ENCODE measurements at places on chromosomes 6 and 20. TPM values are rescaled to one million over a fixed set of nuclear protein-coding genes. Genes with fewer than 3 reads are reported as not detected.

- no peak for DNase-seq
These were observed 116.8 kb downstream of the RNASET2 start for GRCh38 chr6:166839569-166839968.

The BTN1A1 gene
- total RNA-seq, result not detected

DNA sequence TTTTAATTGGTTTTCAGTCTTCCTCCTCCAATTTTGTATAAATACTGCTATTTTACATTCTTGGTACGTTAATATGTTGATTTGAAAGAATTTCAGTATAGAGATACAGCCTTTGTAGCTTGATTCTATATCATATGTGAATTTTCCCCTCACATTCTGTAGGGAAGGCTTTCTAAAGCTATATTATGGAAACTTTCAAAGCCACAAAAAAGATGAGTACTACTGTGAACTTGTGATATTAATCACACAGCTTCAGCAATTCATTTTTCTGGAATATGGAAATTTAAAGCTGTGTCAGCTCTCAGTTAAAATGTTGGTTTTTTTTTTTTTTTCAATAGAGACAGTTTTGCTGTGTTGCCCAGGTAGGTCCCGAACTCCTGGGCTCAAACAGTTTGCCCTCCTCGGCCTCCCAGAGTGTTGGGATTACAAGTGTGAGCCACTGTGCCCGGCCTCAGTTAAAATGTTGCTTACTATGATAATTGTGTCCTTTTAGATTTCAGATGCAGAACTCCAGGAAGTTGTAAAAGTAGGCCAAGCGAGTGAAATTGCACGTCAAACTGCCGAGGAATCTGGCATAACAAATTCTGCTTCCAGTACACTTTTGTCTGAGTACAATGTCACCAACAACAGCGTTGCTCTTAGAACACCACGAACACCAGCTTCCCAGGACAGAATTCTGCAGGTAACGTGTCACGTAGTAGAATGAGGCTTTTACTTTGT, 20.6 kb downstream of the CDC5L start:
- no peak for DNase-seq

- no peak for DNase-seq
These were observed 3.9 kb downstream of the UTRN start for GRCh38 chr6:144289006-144289405.

- DNase-seq, result no peak
These were observed 48.7 kb upstream of the FOXQ1 start for GRCh38 chr6:1263039-1263849.

DNA sequence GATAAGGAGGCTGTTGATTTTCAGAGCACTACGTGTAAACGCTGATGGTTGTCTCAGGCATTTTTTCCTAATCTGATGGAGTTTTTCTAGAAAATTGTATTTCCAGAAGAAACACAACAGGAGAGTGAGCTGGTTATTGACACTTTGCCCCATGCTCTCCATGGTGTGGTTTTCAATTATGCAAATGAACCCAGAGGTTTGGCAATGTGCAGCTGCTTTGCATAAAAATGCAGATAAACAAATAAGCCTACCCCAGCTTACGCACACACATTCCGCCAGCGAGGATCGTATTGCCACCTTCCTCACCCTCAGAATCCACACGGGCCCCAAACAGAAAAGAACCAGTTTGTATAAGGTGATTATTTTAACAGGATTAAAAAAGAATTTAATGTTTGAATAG, 45.1 kb upstream of the FRMD1 start:
- no peak for DNase-seq

DNA sequence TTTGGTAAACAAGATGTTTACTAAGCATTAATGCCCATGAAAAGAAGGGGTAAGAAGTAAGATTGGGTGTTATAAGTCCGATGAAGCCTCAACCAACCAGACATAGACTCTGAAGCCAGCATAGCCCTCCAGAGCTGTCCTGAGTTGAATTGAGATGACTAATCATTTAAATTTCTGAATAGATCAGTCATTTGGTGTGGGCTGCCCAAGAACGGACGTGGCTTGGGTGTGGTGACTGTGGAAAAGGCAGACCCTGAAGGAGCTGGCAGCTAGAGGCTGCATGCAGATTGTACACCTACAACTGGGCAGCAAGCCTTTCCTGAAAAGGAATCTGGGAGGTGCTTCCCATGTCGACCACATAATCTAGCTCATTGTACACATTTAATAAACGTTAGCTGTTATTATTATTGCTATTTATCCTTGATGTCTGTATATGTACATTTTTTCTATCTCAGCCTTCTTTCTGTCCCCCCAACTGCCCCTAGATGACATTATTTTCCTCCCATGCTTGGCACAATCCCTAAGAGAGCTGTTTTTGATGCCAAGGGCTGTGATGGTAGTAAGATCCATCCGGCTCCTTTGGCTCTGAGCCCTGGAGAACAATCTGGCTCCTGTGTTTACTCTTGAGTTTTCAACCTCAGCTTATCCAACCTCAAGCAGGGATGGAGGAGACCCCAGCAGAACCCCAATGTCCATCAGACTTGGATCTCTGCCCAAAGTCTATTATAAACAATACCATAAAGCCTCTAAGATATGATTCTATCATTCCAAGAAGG, 57.6 kb upstream of the JAG1 start:
- no peak for DNase-seq

DNA sequence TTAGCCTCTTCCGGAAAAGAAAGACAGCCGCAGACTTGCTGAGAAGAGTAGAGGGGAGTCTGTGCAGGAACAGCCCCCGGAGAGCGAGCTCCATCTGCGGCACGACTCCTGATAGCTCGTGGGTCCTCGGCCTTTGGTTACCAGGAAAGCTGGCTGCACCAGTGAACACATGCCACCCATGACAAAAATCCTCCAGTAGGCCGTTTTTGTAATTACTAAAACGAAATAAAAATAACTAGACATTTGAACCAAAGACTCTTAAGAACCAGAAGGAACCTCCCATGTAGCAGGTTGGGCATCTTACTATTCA, 42.2 kb downstream of the RAMACL start:
- peak; percentile 20 for DNase-seq

GRCh38 chr6:39268721-39269120, 39.4 kb upstream of the KCNK5 start:
- DNase-seq, result no peak

GRCh38 chr6:63814459-63814858, 178.9 kb downstream of the PHF3 start:
- no peak for DNase-seq

The ZNF76 gene
- 24.5 TPM for total RNA-seq

The PPP1R16B gene
- total RNA-seq, result 24.3 TPM

DNA sequence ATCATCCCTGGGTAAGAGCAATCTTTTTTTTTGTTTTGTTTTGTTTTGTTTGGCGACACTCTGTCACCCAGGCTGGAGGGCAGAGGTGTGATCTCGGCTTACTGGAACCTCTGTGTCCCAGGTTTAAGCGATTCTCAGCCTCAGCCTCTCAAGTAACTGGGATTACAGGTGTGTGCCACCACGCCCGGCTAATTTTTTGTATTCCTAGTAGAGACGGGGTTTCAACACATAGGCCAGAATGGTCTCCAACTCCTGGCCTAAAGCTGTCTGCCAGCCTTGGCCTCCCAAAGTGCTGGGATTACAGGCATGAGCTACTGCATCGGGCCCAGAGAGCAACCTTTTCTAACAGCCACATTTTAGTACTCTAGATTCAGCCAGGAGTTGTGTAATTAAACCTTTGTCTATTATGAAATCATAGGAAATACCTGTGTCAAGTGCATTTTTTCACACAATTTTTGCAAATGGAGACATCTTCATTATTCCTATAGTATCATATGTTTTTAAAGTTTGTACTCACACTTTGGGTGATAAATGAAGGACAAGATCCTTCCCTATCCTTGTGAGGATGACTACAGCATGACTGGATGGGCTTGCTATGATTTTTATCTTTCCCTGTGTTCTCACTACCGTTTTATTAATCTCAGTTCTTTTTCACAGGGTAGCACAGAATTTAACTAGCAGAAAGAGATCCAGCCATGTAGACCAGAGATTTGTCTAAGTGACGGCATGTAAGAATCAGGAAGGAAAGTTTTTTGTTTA, 82.6 kb downstream of the OR2B2 start:
- DNase-seq, result no peak

DNA sequence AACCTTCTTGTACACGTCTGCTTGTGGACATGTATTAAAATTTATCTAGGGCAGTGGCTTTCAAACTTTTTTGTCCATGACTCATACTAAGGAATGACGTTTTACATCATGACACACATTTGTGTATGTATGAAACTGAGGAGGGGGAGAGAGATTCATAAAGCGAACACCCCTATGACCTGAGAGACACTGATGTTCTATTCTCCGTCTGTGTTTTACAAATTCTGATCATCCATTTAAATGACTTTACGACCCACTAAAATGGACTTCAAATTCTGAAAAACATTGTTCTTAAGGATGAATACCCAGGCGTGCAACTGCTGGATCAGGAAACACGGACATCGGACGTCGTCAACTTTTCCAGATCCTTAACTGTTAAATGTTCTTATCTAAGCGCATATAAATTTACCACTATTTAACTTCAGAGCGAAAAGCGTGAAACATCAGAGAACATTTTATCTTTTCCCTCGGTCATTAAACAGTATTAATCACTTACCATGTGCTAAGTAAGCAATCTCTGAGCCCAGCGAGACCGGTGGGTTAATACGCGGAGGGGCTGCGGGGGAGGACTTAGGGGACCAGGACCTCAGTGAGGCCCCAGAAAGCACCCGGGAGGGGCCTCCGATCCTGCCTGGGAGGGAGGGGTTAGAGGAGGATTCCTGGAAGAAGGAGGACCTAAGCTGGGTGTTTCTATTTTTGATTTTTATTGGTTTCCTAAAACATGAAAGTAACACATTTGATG, 1.2 kb downstream of the PLAGL1 start:
- no peak for DNase-seq

DNA sequence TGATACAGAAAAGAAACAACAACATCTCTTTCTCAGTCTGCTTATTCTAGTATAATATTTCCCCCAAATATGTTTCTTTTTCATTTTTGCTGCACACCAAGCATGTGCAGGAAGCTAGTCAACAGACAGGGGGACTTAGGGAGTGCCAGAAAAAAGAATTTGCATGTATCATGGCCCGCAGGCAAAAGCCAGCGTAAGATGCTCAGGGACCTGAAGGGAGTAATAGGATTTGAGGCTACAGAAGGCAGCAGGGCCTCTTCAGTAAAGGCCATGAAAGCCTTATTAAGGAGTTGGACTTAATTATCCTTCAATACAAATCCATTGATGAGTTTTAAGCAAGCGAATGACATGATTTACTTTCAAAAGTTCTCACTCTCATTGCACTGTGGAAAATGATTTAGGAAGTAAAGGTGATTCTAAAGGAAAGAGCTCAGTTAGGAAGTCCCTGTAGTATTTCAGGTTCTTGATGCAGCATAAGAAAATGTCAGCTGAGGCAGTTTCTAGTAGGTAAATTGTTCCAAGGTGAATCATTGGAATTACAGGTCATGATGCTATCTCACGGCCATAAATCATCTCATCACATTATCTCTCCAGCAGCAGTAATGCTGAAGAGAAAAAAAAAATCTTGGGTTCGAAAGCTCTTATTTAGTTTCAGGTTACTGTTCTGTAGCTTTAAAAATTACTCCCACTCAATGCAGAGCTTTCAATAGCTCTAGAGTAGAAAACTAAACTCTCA, 94.8 kb downstream of the PTCHD4 start:
- no peak for DNase-seq

The BMP6 gene
- 12.7 TPM for total RNA-seq

- DNase-seq, result no peak
These were observed 9.1 kb upstream of the ZNF133 start for GRCh38 chr20:18279242-18279641.

The MRPS18B gene
- total RNA-seq, result 44.4 TPM

- DNase-seq, result no peak
These were observed 8.8 kb downstream of the CARMIL1 start for GRCh38 chr6:25287941-25288340.

GRCh38 chr6:9233686-9234085, 798.3 kb upstream of the SLC35B3 start:
- no peak for DNase-seq

The WFDC5 gene
- not detected for total RNA-seq

Measured in mesenteric fat pad (tissue), 1 donor.